ENCODE measurements at places on chromosomes 7 and 10.
A peak's percentile ranks its signal among the peaks of the same experiment; 100 is the strongest.

DNA sequence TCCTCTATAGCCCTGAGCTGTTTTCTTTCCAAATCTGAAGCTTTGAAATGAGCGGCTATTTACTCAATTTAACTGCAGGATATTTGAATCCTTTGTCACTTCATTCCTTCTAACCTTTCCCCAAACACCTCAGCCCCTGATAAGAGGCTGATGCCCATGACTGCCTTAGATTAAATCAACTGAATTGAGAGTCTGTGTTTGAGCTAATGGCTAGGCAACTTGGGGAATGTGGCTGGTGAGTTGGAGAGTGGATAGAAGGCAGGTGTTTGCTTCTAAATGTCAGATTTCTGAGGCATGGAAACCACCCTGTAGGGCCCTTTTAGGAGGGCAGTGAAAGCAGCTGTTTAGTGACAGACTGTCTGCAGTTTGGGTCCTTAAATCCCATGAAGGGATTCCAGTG is 759.9 kb downstream of the LRMDA start:
- no peak for DNase-seq

GRCh38 chr10:95266674-95267095 is 24.1 kb downstream of the PDLIM1 start:
- DNase-seq: peak; percentile 83

DNA sequence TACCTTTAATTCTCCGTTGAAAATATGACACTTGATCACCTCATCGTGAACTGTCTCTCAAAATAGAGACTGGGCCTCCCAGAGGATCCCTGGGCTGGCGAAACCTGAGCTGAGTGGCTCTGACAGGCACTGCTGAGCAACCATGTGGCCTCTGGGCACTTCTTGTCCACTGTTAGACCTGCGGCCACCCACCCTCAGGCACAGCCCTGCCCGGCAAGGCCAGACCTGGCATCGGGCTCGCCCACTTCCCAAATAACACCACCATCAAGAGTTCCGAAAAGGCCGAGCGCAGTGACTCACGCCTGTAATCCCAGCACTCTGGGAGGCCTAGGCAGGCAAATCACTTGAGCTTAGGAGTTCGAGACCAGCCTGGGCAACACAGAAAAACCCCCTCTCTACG is 82.5 kb downstream of the COBL start:
- no peak for DNase-seq

GRCh38 chr10:100072514-100072913 is 9.2 kb downstream of the CPN1 start:
- DNase-seq: no peak

DNA sequence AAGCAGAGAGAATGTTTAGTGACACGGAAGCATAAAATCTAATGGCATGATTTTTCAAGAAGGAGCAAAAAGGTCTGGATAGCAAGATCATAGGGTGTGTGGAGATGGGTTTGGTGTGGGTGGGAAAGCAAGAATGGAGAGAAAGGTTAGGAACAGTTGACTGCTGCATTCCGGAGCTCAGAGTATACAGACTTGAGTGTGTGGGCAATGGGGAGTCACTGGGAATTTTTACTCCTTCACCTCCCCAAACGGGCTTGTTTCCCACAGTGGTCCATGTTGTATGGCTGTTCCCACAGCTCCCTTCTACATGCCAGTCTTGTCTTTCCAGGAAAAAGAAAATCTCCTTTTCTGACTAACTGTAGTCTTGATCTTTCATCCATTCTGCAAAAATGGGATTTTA is 122.1 kb downstream of the CDK6 start:
- no peak for DNase-seq

DNA sequence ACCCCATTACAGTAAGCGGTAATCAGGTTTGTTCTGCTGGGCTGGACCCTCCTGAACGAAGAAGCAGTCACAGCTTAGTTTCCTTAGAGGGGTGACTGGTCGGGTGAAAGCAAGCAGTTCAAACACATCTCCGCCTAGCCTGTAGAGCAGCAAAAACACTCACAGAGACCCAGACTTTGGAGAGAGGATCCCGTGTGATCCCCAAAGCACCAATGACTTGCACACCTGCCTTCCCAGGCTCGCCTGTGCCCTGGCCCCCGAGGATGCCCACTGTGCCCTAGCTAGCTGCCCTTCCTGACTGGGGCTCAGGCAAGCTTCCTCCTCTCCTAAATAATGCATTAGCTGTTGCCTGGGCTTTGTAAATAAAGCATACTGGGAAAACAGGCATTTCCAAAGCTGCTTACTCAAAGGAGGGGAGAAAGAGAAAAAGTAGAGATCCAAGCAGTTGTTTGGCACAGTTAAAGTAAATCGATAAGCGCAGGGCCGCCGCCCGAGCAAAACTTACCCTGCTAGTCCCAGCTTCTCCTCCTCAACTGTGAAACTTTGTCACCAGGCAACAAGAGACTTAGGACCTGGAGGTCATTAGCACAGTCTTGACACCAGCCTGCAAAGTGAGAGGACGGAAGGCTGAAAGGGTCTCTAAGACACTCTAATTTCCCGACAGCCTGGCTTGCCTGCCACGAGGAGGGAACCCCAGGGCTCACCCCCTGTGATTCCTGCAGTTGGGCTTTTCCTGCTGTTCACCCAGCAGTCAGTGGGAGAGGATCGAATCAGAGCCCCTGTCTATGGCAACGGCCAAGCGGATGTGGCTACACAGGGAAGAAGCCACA is 4.8 kb downstream of the LRRC18 start:
- DNase-seq: no peak

All from GM04504 (cell line).